NCI-H460 (cell line): ENCODE measurements at places on chromosomes 13 and 19.

DNA sequence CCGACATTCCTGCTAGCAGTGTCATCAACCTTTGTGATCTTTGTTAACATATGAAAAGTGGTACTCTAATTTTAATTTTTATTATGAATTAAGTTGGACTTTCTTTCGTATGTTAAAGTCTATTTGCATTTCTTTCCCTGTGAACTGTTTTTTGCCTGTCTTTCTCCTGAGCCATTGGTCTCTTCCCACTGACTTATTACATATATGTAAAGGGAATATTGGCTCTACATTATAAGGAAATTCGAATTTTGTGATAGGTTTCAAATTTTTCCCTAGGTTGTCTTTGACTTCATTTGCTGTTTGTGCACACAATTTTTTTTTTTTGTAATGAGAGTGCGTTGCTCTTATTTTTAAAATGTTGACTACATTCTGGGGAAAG is 442 bp upstream of the CDC16 start:
- no peak for DNase-seq

GRCh38 chr19:40278361-40279035 is 6.6 kb downstream of the AKT2 start:
- no peak for DNase-seq

- no peak for DNase-seq
Observed at GRCh38 chr19:4776436-4777211, 14.9 kb upstream of the FEM1A start.

GRCh38 chr19:47848823-47849473 is 10.1 kb upstream of the TPRX2 start:
- DNase-seq = peak; percentile 32

DNA sequence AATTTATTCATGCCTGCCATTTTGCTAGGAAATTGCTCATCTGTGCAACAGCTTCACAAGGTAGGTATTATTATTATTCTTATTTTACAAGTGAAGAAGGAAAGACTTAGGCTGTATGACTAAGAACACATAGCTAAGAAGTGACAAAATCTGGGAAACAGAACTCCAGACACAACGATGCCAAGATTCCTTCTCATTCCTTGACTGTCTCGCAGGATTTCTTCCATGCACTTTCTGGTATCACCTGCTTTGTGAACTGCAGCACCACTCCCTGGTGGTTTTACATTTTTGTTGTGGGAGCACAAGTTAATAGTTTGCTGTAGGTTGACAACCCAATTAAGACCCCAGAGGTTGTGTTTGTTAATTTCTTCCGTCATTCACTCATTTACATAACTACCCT is 188.5 kb downstream of the LACC1 start:
- no peak for DNase-seq

DNA sequence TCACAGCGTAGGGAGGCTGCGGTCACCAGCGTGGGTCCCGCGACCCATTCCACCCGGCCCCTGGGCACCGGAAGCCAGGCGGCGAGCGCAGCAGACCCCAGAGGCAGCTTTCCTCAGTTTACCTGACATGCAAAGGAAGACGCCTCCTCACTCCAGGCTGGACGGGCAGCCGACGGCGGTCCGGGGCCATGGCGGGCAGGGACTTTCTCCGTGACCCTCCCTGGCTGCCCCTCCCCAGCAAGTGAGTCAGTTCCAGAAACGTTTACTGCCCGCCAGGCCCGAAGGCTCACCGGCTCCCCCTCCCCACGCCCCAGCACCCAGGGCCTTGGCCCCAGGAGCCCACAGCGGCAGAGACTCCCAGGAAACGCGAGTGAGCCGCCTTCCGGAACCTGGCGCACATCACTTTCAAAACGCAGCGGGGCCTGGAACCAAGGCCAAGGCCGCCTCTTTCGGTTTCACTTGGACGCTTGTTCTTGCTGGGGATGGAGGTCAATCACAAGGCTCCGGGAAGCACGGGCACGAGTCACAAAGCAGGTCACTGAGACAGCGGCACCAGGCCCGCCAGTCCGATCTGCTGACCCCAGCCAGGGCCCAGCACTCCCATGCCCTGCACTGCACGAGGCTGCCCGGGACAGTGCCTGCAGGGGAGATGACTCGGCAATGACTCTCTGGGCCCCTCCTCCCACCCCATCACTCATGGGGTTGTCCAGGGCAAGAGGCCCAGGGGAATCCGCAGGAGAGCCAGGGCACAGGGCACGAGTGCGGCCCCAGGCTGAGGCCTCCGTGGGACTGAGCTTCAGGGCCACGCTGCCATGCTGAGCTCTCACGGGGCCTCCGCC is 5.3 kb downstream of the SBNO2 start:
- peak; percentile 79 for DNase-seq

DNA sequence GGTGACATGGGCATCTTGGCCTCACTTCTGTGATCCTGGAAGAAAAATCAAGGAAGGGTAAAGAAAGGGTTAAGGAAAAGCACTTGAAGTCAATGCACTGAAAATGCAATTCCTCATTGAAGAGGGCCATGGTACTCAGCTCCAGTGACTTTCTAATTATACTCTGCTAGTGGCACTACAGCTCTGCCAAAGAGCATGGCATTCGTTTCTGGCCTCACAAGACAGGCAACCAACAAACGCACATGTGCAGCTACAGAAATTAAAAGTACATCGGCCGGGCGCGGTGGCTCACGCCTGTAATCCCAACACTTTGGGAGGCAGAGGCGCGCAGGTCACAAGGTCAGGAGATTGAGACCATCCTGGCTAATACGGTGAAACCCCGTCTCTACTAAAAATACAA is 21.8 kb downstream of the SACS start:
- no peak for DNase-seq

DNA sequence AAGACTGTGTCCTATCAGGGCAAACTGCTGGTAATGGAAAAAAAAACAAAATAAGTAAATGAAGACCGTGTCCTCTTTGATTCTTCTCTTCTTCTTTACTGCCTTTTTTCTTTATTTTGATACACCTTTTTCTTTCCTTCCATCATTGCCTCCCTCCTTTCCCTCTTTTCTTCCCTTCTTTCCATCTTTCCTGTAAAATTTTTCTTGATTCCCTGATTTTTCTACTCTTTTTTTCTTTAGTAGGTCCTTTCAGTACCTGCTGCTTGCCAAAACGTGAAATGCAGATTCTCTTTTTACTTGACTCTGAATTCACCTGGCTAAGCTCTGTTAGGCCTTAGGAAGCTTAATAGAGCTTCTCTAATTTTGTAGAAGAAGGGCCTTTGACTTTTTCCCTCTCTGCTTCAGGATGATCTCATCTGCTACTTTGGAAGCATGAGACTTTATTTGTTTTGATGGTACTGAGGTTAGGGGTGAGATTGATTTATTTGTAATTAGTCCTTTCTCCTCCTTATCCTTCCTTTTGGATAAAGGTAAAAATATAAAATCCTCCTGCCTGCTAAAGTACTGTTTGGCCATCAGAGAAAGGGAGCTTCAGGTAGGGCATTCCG is 19.2 kb downstream of the LSM14A start:
- no peak for DNase-seq

- DNase-seq = peak; percentile 90
Observed at GRCh38 chr13:23674795-23675640, 104.8 kb downstream of the TNFRSF19 start.

DNA sequence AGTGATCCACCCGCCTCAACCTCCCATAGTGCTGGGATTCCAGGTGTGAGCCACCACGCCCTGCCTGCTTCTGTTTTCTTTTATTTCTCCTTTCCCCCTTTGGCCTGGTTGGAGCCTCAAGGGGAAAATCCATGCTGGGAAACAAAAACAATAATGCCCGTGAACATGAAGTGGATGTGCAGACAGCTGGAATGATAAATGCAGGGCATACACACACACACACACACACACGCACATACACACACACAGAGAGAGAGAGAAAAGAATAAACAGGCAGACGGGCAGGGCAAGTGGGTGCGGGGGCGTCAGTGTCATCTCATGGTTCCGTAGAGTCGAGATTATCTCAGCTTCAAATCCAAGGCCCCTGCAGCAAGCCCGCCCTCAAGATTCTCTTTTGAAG is 4.4 kb upstream of the PLEKHF1 start:
- no peak for DNase-seq
